Activated CD4-positive, alpha-beta T cell treated with anti-CD3 and anti-CD28 coated beads for 36 hours (primary cell): ENCODE measurements at places on chromosomes 11 and 22. TPM values are rescaled to one million over a fixed set of nuclear protein-coding genes. Genes with fewer than 3 reads are reported as not detected.

The IL18 gene
- not detected for total RNA-seq

The ALG8 gene
- total RNA-seq: 85.2 TPM

The MYBPC3 gene
- not detected for total RNA-seq

The TCF20 gene
- total RNA-seq: 64.1 TPM

The E2F8 gene
- 22.2 TPM for total RNA-seq

The ACRV1 gene
- total RNA-seq: not detected

The ROBO3 gene
- 26.1 TPM for total RNA-seq

The ROBO4 gene
- not detected for total RNA-seq

The OR52M1 gene
- not detected for total RNA-seq

The LMO1 gene
- not detected for total RNA-seq

The CFAP300 gene
- total RNA-seq: not detected

The CCDC188 gene
- not detected for total RNA-seq

The PANX3 gene
- not detected for total RNA-seq

The MAP6 gene
- not detected for total RNA-seq

The CHST1 gene
- total RNA-seq: 0.11 TPM

The TMPRSS4 gene
- total RNA-seq: not detected

The RAB39A gene
- total RNA-seq: 0.12 TPM

The MMP12 gene
- not detected for total RNA-seq

The SELENOM gene
- total RNA-seq: 12.2 TPM

The POU2AF2 gene
- 0.14 TPM for total RNA-seq

The TTLL8 gene
- not detected for total RNA-seq

The SAA4 gene
- total RNA-seq: not detected

The PRRG4 gene
- 0.18 TPM for total RNA-seq

The OR4A16 gene
- not detected for total RNA-seq

The TLCD5 gene
- 0.80 TPM for total RNA-seq

The PLCB3 gene
- total RNA-seq: 10.9 TPM

The NXPE4 gene
- total RNA-seq: not detected

The TCN1 gene
- total RNA-seq: not detected

The TMEM218 gene
- 11.3 TPM for total RNA-seq

The RASGRP2 gene
- 5.9 TPM for total RNA-seq

The RTN4RL2 gene
- total RNA-seq: 0.39 TPM

The APOL5 gene
- total RNA-seq: not detected

The SLC22A9 gene
- not detected for total RNA-seq
